ENCODE measurements at places on chromosomes 16 and 17.

DNA sequence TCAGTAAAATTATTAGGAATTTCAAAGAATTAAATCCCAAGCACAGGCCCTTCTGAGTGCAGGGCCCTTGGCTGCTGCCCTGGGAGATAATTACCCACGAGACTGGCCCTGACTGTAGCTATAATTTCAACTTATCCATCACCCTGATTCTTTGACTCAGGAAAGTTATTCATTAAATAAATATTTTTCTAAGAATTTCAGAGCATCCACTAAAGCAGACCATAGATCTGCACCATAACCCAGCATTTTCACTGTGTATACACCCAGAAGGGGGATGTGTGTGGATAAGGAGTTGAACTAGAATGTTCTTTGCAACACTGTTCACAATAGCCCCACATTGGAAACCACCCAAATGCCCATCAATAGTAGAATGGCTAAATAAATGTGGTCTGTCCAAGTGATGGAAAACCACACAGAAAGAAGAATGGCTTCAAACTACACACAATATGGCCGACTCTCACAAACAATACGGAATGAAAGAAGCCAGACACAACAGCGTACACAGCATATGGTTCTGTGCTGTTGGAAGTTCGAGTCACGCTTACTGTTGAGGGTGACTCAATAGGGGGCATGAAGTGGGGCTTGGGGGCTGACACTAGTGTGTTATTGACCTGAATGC, 33.9 kb upstream of the MEAK7 start:
- no peak for DNase-seq

GRCh38 chr17:31843070-31843745, 15.8 kb downstream of the COPRS start:
- DNase-seq = no peak

DNA sequence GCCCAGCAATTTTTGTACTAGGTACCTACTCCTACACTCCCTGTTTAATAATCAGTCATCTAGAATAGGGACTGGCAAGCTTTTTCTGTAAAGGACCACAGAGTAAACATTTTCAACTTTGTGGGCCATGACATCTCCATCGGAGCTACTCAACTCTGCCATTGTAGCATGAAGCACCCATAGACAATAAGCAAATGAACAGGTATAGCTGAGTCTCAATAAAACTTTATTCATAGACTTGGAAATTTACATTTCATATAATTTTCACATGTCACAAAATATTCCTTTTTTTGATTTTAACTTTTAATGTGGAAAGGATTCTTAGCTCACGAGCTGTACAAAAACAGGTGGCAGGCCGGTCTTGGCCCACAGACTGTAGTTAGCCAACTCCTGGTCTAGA, 345.8 kb downstream of the SOX9 start:
- DNase-seq = no peak

GRCh38 chr16:19486051-19486450, 35.8 kb downstream of the GDE1 start:
- DNase-seq = no peak

DNA sequence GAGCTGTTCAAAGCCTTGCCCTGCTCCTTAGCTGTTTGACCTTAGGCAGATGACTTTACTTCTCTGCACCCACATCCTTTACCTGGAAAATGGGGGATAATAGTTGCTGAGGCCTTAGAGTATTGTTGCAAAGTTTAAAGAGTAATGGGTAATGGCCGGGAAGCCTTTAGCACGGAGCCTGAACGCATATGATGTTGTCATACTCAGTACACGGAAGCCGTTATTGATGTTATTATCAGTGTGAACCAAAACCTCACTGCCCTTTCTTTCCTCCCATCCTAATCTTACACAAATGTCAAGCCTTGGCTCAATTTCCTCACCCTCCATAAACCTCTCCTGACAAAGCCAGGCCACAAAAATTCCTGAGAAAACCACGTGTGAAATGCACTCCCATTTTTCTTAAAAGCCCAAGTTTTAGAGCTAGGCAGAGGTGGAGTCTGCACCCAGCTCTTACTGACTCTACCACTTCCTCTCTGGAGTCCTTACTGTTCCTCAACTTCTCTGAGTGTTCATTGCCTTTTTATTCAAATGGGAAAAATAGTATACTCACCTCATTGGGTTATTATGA, 67.3 kb upstream of the CACNG3 start:
- no peak for DNase-seq

GRCh38 chr17:81013642-81014041, 21.3 kb upstream of the BAIAP2 start:
- DNase-seq = no peak

- no peak for DNase-seq
Observed at GRCh38 chr16:1815461-1815860, 11.2 kb downstream of the HAGH start.

GRCh38 chr16:31071861-31072260, 2.2 kb downstream of the ZNF668 start:
- no peak for DNase-seq

GRCh38 chr16:85334718-85335583, 222.7 kb upstream of the CIBAR2 start:
- peak; percentile 17 for DNase-seq

- DNase-seq = no peak
Observed at GRCh38 chr16:16815641-16816040, 436.7 kb downstream of the NPIPA7 start.

- no peak for DNase-seq
Observed at GRCh38 chr16:3553138-3553923, 23.9 kb downstream of the NLRC3 start.
